Bone marrow (tissue), 2 donors: ENCODE measurements at places on chromosomes 12 and 14.

GRCh38 chr12:122896662-122897061 lies 738 bp upstream of the VPS37B start:
- DNase-seq: no peak

- no peak for DNase-seq
Observed at GRCh38 chr12:2300168-2300567, 247.4 kb downstream of the CACNA1C start.

DNA sequence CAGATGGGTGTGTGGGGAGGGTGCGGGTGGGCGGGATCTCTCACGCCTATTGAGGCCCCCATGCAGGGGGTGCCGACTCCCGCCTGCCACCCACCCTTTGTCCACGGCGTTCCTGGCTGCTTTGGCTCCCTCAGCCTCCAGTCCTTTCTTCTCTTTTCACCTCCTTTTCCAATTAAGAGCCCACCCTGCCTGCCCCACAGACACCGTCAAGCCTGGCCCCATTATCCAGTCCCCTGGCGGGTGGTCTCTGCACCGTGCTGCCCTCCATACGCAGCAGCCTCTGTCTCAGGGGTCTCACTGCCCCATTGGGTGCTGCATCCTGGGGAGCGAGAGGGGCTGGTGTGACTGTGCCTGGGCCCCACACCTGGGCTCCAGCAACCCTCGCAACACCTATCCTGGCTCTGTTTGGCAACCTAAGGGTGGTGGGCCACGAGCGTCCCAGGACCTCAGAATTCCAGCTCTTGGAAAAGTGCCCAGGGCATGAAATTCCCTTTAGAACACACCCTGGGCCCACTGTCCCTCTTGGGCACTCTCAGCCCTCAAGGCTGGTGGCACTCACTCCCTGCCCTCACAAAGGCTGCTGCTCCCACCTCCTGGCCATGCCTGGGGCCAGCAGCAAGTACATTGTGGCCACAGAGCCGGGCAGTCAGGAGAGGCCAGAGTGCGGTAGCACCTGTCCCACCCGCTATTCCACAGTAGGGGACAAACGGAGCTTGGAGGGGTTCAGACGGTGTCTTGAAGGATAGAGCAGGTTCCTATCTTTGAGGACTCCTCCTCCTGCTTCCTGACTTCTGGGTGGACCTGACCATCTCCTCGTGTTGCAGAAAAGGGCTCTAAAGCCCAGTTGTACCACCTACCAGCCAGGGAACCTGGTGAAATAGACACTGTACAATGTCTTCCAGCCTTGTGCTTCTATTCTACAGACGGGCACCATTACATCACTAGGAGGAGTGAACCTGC lies 114.1 kb downstream of the KIF26A start:
- no peak for DNase-seq

GRCh38 chr12:129717438-129717837 lies 186.4 kb downstream of the TMEM132D start:
- no peak for DNase-seq

DNA sequence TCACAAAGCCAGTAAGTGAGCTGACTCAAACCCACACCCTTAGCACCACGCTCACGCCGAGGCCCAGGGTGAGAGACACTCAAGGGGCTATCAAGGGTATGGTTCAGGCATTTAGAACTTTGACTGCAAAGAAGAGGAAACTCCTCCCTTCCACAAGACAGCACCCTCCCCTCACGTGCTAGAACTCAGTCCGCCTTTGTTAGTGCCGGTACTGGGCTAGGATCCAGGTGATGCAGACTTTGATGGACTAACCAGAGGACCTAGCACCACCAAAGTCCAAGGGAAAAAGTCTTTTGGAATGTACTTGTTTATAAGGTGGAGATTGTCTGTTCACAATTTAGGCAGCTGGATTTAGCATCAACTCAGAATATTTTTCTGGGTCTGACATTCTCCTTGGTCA lies 33.7 kb downstream of the VWF start:
- no peak for DNase-seq

GRCh38 chr12:94750864-94751263 lies 100.5 kb upstream of the TMCC3 start:
- no peak for DNase-seq

- no peak for DNase-seq
Observed at GRCh38 chr12:113161415-113162016, 12.0 kb downstream of the CFAP73 start.

DNA sequence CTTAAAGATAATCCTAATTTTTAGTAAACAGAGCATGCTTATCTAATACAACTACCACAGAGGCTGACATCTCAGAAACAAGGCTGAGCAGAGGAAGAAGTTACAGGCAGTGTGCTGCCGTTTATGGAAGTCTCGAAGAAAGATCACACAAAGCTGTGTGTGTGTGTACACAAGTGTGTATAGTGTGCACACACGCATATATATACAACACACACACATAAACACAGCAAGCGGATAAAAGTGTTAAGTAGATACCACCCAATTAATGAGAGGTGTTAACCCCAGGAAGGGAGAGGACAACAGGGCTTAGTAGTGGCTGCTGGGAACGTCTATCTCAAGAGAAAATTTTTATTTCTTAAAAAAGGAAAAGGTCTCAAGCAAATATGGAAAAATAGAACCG lies 15.3 kb downstream of the CCDC88C start:
- DNase-seq: no peak

- no peak for DNase-seq
Observed at GRCh38 chr12:107518868-107519267, 166.7 kb upstream of the PWP1 start.

GRCh38 chr12:112584266-112584722 lies 165.5 kb downstream of the PTPN11 start:
- no peak for DNase-seq

DNA sequence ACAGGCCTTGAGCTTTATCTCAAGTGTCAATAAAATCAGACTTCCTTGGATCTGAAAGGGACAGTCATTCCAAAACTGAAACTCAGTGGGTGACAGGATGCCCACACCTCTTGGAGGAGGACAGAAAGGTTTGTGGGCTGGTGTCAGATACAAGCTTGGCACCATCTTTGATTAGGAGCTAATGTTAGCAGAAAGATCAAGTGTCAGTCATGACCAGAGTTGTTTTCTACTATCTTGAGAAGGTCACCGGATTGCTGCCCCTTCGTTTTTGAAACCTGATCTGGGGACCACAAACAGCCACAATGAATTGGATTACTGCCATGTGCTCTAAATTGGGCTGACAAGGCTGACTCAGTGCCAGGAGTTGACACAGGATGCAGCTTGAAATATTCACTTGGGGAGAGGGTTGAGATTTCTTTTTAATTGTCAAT lies 88.3 kb downstream of the OTOGL start:
- DNase-seq: peak; percentile 1

- DNase-seq: no peak
Observed at GRCh38 chr12:103798586-103798985, 42.4 kb downstream of the NT5DC3 start.

DNA sequence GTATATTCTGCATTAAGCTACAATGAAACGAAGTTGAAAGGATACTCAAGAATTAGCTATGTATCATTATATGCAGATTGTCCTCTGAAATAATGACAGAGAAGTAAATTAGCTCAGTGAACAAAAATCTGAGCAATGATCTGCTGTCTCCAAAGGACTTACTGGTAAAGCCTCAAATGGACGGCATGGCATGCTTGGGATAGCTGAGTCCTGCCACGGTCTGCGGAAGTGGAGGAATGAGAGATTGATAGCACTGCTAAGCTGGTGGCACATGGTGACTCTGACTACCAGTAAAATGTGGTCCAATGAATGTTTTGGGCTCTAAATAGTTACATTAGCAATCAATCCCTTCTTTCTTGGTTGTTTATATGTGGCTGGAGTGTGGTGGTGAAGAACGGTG lies 3.7 kb upstream of the DENND5B start:
- no peak for DNase-seq

GRCh38 chr12:15265875-15266274 lies 44.7 kb upstream of the RERG start:
- DNase-seq: no peak

GRCh38 chr14:97390096-97390724 lies 593.0 kb downstream of the VRK1 start:
- no peak for DNase-seq

DNA sequence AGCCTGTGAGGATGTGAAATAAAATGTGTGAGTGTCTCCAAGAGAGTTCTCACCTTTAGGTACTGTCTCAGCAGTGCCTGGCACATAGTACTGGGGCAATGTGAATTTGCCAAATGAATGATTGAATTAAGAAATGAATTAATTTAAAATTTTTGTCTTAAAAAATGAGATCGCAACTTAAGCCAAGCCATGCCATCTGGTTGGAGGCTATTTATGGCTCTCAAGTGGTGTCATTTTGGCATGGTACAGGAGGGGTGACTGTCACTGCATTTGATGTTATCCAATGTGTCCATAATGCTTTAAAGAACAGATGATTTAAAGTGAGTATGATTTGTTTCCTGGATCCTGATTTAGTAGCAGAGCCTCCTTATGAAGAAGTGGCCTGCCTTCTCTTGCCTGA lies 80.3 kb downstream of the SRGAP1 start:
- DNase-seq: no peak

DNA sequence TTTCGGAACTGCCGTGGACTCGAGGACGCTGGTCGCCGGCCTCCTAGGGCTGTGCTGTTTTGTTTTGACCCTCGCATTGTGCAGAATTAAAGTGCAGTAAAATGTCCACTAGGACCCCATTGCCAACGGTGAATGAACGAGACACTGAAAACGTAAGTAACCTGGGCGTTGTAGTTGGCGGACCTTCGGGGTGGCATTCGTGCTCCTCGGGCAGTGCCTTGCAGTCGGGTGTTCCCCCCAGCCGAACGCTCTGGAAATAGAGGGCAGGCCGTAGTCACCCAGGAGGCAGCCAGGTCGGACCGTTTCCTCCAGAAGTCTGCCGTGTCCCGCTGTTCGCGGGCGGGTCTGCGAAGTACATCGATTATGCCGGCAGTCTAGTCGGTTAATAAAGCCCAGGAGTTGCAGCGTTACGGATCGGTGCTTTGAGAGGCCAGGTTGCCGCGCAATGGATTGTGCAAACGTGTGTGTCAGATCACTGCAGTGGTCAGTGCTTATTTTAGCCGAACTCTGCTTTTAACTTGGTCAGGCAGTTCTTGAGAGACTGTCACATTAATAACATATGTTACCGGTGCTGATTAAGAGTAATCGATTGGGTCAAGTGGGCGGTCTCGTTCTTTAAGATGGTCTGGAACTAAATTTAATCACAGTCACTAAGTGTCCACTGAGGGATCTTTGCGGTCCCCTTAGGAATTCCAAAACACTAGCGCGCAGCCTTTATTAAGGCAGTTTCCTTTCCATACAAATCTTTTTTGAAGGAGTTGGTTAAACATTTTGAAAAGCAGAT lies 906 bp downstream of the MARK3 start:
- no peak for DNase-seq

DNA sequence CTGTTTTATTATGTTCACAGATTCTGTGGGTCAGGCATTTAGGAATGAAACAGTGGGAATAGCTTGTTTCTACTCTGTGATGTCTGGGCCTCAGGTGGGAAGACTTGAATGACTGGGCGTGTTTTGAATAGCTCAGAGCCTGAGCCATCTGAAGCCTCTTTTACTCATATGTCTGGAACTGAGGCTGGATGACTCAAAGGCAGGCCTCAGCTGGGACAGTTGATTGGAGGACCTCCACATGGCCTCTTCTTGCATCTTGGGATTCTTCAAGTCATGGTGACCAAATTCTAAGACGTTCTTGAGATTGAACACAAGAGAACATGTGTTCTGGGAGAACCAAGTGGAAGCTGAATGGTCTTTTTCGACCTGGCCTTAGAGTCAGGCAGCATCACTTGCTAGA lies 45.8 kb upstream of the TBX3 start:
- no peak for DNase-seq

GRCh38 chr14:76169776-76170175 lies 18.1 kb downstream of the GPATCH2L start:
- DNase-seq: no peak

DNA sequence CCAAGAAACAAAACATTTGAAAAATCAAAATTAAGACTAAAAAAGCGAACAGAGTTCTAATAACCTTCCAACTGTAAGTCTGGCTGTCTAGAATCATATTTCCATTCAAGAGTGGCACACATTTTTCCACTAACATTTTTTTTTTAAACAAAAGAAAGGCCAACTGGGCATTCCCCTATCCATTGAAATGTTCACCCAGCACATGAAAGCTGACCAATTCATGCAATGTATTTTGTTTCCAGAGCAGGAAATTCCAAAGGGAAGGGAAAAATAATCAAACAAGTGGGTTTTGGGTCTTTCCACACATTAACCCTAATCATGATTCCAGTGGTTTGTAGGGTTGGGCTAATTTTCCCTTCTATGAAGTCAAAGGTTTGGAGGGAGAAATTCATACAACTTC lies 206.5 kb downstream of the CALM1 start:
- DNase-seq: no peak

GRCh38 chr12:47941871-47942613 lies 21.4 kb upstream of the TMEM106C start:
- no peak for DNase-seq

DNA sequence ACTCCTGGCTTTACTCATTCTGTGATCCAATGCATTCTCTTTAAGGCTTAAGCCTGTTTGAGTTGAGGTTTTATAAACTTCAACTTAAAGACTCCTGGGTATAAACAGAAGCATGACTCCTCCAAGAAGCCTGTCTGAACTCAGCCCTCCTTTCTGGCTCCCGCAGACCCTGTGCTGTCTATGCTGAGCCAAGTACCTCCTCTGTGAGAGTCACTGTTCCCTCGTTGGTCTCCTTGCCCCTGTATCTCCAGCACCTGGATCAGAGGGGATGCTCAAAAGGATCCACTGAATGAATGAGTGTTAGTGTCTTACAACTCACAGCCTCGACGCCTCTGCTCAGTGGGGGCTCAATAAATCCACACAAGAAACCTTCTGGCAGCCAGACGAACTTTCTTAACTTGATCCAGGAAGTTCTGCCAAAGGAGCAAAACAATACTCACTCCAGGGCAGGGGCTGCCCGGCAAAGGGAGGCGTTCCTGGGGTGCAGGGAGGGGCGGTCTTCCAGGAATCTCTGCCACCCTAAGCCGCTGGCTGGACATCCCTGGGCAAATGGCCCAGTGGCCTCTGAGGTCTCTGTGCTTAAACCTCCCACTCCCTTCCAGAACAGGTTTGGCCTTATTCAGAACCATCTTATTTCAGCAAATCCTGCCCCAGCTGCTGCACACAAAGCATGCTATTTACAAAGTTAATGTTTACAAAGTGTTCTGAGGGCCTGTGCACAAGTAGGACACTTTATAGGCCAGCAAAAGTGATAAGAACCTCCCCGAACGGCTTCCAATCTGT lies 32.9 kb downstream of the MAP1LC3B2 start:
- DNase-seq: peak; percentile 58
